Brain microvascular endothelial cell (primary cell): ENCODE measurements at places on chromosomes 16 and 17.

- DNase-seq, result no peak
These were observed 151.9 kb upstream of the GSE1 start for GRCh38 chr16:85461022-85461813.

- no peak for DNase-seq
These were observed 10.3 kb downstream of the CNTNAP4 start for GRCh38 chr16:76287466-76287865.

- no peak for DNase-seq
These were observed 91.0 kb upstream of the CBX4 start for GRCh38 chr17:79930062-79930876.

DNA sequence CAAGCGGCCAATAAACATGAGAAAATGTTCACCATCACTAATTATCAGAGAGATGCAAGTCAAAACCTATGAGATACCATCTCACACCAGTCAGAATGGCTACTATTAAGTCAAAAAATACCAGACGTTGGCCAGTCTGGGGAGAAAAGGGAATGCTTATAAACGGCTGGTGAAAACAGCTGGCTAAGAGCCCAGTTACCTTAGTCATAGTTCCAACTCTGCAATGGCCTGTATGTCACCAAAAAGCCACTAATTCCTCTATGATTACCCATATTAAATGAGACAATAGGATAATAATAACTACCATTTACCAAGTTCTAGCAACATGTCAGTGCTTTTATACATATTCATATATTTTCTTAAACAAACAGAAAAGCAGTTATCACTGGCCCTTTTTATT lies 42.9 kb upstream of the CDRT4 start:
- DNase-seq, result peak; percentile 79

DNA sequence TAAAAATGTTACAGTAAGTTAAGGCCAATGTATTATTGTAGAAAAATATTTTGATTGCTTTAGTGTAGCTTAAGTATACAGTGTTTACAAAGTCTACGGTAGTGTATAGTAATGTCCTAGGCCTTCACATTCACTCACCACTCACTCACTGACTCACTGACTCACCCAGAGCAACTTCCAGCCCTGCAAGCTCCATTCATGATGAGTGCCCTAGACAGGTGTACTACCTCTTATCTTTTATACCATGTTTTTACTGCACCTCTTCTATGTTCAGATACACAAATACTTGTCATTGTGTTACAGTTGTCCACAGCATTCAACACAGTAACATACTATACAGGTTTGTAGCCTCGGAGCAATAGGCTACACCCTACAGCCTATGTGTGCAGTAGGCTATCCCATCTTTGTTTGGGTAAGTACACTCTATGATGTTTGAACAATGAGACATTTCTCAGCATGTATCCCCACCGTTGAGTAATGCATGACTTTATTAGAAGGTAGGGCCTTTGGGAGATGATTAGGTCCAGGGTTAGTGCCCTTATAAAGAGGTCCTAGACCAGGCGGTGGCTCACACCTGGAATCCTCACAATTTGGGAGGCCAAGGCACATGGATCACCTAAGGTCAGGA lies 117.8 kb downstream of the SLC39A11 start:
- peak; percentile 58 for DNase-seq

- DNase-seq, result no peak
These were observed 68.4 kb downstream of the SOCS1 start for GRCh38 chr16:11187522-11188023.

DNA sequence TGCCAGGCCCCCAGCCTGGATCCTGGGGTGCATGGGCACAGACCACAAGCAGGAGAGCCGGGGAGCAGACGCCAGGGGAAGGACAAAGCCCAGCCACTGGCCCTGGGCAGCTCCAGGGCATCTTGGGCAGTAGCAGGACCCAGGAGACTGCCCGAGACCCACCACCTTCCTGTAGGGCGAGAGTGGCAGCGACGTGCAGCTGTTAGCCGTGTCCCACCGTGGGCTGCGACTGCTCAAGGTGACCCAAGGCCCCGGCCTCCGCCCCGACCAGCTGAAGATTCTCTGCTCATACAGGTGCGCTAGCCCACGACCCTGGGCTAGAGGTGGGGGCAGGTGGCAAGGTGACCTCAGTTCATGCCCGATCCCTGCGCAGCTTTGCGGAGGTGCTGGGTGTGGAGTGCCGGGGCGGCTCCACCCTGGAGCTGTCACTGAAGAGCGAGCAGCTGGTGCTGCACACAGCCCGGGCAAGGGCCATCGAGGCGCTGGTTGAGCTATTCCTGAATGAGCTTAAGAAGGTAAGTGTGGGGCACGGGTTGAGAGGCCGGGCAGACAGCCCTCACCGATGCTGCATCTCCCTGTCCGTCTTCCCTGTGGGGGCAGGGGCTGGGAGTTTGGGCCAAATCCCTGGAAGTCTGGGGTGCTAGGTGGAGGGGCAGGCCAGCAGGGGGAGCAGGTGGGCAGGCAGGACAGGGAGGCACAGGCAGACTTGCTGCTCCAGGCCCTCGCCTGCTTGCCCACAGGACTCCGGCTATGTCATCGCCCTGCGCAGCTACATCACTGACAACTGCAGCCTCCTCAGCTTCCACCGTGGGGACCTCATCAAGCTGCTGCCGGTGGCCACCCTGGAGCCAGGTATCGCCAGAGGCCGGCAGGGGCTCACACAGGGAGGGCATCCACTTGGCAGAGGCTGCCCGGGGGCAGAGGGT lies 13.5 kb upstream of the SMIM5 start:
- DNase-seq, result no peak

DNA sequence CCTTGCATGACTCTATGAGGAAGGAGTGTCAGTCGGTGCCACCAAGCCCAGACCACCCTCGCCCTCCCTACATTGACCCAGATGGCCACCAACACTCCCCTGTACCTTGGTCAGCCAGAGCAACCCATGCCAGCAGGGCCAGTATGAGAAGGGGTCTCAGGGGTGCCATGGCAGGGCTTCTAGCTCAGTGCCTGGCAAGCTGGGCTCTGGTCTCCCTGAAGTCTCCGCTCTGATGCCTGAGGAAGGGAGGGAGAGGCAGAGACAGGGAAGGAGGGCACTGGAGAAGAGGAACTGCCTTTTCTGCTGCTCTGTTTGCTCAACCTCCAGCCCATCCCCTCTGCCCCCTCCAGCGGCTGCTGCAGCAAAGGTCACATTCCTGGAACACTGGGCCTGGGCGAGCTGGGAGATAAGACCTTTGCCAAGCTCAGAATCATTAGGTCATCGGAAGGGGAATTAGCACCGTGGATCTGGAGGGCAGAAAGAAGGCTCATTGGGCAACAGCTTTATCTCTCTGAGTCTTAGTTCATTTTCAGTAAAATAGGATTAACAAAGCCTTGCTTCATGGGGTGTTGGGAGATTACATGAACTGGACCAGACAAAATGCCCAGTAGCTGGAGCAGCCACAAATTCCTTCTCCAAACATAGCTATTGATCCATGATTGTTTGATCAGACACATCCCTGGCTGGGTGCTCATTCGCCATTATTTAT lies at the start of gene VTN:
Gene VTN, minus strand, starts transcription at position 273 of the 709 bp plus-strand sequence. Its CDS starts 104 bp downstream, at position 169.
- DNase-seq, result no peak

DNA sequence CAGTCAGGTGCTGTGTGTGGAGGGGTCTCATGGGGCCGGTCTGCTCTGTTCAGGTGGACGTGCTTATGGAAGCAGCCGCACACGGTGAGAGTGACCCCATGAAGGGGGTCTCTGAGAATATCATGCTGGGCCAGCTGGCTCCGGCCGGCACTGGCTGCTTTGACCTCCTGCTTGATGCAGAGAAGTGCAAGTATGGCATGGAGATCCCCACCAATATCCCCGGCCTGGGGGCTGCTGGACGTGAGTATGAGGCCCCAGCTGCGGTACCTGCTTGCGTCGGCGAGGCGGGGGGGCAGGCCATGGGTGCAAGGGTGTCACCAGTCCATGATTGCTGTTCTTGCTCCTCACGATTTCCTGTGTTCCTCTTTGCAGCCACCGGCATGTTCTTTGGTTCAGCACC lies 27.9 kb downstream of the POLR2A start:
- no peak for DNase-seq

DNA sequence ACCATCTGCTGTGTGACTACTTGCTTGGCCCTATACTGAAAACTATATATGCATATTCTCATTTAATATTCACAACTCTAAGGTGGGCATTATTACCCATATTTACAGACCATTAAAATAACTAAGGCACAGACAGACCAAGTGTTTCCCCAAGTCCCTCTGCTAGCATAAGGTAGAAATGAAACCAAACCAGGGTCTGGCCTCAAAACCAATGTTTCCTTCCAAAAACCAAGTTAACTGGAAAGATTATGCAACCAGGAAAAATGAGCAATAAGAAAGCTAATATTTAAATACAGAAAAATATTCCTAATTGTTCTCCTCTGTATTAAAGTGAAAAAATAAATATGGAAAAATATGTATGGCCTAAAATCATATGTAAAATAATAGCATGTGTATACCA lies 50.1 kb downstream of the XPO6 start:
- DNase-seq, result no peak

DNA sequence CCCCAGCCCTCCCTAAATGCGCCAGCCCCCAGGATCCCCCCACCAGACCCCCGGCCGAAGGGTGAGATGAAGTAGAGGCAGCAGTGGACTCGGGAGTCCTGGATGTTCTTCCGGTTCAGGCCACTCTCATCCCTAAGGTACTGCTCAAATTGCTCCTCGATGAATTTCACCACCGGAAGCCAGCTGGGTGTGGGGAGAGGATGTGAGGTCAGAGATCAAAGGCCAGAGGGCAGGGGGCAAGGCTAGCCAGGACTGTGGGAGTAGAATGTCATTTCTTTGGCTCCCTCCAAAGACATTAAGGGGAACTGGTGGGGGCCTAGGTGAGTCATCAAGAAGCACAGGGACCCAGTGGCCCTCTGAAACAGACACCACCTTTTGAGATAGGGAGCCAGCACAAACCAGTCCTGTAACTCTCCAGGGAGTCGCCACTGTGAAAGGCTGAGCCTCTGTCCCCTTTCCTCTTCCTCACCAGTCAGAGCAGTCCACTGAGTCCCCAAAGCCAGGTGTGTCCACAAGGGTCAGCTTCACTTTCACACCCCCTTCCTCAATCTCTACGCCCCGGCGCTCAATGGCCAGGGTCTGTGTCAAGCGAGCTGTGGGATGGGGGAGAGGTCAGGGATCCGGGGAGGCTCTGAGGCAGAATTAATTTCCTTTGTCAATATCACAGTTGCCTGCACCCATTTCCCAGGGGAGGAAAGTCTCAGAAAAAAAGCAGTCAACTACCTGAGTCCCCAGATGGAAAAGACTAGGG lies 895 bp downstream of the SEPTIN1 start:
- DNase-seq, result no peak

- DNase-seq, result no peak
These were observed 6.1 kb upstream of the NLRC5 start for GRCh38 chr16:56983211-56983751.

- DNase-seq, result no peak
These were observed at the start of gene SLC47A2 for GRCh38 chr17:19716108-19717030. TSS of gene SLC47A2 (minus strand) at chr17:19716584. CDS start at chr17:19716555, 29 bp downstream.

DNA sequence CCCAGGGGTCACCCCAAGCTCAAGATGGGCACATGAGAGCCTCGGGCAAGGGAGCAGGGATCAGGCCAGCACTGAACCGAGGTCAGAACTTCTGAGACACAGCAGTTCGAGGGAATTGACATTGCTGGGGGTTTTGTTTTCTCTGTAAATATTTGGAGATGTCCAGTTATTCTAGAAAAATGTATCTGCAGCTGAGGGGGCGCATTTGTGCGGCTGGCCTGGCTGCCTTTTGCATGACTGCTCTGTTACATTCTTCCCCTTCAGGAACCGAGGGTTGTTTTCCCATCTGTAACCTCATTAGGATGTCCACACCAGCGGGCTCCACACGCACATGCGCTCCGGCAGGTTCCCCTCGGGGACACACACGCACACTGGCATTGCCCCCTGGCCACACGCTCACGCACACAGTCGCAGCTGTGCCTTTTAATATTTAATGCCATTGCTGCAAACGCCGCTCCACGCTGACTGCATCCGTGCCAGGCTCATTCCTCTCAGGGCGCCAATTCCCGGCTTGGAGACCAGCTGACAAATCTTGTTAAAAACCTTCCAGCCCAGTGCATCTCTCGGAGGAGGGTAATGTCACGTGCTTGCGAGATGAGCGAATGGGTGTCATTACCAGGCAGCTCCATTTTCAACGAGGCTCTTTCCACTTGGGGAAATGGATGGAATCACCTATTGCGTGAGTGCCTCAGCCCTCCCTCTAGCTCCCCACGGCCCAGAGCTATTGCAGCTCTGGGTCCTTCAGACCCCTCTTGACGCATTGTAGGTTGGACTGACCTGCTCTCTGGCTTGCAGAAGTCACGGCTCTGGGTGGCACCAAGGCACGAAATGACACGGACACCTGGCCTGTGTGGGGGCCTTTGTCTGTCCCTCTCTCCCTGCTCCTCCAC lies 13.1 kb downstream of the CCR7 start:
- DNase-seq, result peak; percentile 99

GRCh38 chr17:76079956-76080767 lies 1.2 kb downstream of the ZACN start:
- DNase-seq, result no peak

DNA sequence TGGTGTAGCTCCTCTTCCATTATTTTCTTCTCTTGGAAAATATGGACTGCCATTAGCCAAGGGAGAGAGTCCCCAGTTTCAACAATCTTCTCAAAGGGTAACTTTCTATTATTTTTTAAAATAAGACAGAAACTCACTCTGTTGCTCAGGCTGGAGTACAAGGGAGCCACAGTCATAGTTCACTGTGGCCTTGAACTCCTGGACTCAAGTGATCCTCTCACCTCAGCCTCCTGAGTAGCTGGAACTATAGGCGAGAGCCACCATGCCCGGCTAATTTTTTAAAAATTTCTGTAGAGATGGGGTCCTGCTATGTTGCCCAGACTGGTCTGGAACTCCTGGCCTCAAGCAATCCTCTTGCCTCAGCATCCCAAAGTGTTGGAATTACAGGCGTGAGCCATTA lies 13.1 kb downstream of the COG4 start:
- no peak for DNase-seq

DNA sequence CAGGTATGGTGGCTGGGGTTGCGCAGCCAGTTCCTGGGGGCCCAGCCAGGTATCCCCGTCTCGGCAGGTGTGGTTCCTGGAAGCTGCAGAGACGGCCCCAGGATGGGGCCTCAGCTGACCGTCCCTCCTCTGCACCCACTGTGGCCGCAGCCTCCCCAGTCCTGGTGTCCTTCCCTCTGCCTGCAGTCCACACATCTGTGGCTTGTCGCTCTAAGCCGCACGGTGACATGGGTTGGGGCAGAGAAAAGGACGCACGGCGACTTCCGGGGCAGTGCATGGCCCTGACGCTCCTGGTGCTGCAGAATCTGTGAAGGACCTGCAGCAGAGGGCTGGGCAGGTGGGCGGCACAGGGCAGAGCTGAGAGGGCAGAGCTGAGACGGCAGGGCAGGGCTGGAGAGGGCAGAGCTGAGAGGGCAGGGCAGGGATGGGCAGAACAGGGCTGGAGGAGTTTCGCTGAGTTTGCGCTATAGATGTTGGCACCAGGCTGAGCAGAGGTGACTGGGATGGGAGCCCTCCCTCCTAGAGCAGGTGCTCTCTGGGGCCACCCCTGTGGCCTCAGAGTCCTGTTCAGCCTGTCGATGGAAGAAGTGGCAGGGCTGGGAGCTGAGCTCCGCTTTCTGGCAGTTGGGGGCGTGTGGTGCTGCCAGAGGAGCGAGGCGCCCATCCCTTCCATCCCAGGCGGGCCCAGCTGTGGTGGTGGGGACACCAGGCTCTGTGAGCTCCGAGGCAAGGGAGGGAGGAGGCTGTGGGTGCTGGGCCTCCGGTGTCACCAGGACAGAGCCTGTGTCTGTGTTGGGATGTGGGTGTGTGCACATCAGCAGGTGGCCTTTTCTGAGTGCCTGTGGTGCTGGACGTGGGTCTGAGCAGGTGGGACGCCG lies 23.0 kb downstream of the TSC2 start:
- no peak for DNase-seq
